Thoracic aorta (tissue), 2 donors: ENCODE measurements at places on chromosomes 6 and 20. TPM values are rescaled to one million over a fixed set of nuclear protein-coding genes. Genes with fewer than 3 reads are reported as not detected.

ZKSCAN4 gene
- total RNA-seq, result 2.3 TPM

FHL5 gene
- 98.8 TPM for total RNA-seq

TMEM63B gene
- total RNA-seq, result 21.9 TPM

GCNT2 gene
- total RNA-seq, result 29.1 TPM

SPO11 gene
- not detected for total RNA-seq

DNA sequence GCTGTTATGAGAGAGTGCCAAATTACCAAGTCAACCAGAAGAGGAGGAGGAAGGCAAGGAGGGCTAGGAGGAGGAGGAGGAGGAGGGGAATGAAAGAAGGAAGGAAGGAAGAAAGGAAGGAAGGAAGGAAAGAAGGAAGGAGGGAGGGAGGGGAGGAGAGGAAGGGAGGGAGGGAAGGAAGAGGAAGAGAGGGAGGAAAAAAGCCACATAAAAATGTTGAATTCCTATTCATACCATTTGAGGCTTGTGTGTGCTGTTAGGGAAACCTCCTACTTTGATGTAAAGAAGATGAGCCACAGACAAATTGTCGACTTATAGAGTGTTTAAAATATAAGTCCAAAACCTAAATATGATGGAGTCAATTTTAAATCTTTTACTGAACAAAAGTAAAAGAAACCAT, 65.3 kb upstream of the MYLIP start:
- H3K4me3 ChIP-seq, result no peak overlapping the region
- no peaks in the 10 kb centered on the region for H3K4me1 ChIP-seq
- H3K27ac ChIP-seq, result no peak overlapping the region
- no peaks in the 10 kb centered on the region for H3K36me3 ChIP-seq
- H3K27me3 ChIP-seq, result no peaks in the 10 kb centered on the region
- no peak for DNase-seq

DNA sequence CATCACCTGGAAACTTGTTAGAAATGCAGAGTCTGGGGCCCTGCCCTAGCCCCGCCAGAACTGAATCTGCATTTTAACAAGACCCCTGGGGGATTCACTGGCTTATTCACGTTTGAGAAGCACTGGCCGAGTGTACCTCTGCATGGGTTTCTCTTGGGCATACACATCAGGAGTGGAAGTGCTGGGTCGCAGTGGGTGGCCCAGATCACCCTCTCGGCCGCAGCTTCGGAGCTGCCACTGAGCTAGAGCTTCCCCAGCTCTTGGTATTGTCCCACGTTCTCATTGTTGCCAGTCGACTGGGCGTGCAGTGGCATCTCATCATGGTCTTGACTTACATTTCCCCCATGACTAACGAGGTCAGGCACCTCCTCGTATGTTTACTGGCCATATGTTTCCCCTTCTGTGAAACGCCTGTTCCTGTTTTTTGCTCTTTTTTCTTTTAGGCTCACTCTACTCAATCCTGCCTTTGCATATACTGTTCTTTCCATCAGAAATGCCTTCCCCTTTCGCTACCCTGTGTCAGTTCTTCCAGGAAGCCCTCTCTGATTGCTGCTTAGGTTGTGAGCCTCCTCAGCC, 3.0 kb upstream of the DLGAP4 start:
- H3K4me3 ChIP-seq, result no peak overlapping the region
- H3K4me1 ChIP-seq, result peaks cover 9% of the 10 kb centered on the region
- peaks cover 25% of the 10 kb centered on the region for H3K27me3 ChIP-seq

DNA sequence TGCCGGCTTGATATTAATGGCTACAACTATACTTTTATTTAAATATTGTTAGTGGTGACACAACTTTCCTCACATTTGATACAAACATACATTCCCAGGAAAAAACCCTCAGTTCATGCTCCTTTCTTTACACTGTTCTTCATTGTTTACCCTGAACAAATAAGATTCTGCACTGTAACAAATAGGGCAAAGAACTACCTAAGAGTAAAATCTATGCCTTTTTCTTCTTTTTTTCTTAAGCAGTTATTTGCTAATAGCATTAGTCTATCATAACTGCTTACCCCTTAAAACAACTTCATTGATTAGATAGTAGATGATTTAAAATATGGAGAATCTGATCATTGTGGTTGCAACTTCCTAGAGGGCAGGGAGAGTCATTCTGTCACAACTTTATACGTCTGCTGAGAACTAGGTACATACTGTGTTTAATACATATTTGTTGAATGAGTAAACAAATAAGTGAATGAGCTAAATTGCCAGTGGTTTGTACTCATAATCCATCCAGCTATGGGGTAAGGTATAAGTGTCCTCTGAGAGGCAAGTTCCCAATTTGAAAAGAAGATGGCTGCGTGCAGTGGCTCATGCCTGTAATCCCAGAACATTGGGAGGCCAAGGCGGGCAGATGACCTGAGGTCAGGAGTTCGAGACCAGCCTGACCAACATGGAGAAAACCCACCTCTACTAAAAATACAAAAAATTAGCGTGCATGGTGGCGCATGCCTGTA, 161.0 kb downstream of the CDK19 start:
- no peak overlapping the region for H3K4me3 ChIP-seq
- H3K36me3 ChIP-seq, result no peaks in the 10 kb centered on the region
- DNase-seq, result no peak
- H3K4me1 ChIP-seq, result peaks cover 14% of the 10 kb centered on the region
- no peak overlapping the region for H3K27ac ChIP-seq

DNA sequence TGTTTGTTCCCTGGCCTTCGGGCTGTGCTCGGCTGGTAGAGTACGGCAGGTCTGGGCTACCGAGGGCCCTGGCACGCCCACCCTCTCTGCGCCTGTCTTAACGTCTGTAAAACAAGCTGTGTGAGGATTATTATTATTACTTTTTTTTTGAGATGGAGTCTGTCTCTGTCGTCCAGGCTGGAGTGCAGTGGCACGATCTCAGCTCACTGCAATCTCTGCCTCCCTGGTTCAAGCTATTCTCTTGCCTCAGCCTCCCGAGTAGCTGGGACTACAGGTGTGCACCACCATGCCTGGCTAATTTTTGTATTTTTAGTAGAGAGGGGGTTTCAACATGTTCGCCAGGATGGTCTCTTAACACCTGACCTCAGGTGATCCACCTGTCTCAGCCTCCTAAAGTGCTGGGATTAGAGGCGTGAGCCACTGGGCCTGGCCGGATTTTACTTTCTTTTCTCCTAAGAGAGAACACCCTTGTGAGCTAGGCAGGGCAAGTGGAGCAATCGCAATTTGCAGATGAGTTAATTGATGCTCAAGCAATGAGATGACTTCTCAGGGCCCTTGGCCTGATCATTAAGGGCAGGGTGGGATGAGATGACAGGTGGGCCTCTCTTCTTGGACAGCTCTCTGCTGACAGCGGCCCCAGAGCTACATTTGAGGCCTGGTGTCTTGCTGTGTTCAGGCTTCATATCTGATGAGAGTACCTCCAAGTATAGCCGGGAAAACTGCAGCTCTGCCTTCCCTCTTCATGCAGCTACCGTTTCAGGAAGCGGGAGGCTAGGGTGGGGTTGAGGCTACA, 859 bp upstream of the SMIM29 start:
- peaks cover 11% of the 10 kb centered on the region for H3K4me1 ChIP-seq
- DNase-seq, result no peak
- peak overlapping the region; percentile 85 for H3K27ac ChIP-seq
- H3K27me3 ChIP-seq, result no peaks in the 10 kb centered on the region
- H3K36me3 ChIP-seq, result no peaks in the 10 kb centered on the region

DNA sequence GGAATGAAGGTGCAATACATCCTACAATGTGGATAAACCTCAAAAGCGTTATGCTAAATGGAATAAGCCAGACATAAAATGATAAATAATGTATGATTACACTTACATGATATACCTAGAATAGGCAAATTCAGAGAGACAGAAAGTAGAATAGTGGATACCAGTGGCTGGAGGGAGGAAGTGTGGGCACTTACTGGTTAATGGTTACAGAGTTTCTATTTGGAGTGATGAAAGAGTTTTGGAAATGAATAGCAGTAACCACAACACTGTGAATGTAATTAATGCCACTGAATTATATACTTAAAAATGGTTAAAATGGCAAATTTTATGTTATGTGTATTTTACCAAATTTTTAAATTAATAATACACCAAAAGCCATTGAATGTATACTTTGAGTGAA, 71.4 kb upstream of the CST7 start:
- no peak for DNase-seq
- no peaks in the 10 kb centered on the region for H3K36me3 ChIP-seq
- no peak overlapping the region for H3K27ac ChIP-seq
- no peaks in the 10 kb centered on the region for H3K4me1 ChIP-seq
- H3K27me3 ChIP-seq, result no peaks in the 10 kb centered on the region

DNA sequence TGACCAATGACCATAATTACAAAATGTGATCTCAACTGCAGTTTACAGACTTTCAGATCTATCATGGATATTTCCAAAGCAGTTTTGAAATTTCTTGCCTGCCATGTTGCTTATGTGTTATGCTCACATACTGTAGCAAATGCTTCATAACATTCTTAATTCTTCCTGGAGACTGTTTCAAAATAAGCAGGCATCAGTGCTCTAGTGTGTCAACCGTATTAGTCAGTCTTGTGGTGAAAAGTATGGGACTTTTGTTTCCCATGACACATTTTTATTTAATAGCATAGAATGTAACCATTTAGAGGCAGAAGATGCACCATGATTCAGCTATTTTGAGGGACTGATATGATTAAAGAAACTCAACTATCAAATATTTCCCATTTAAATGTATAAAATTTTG, 1.7 kb downstream of the POPDC3 start:
- H3K27me3 ChIP-seq, result no peaks in the 10 kb centered on the region
- DNase-seq, result no peak
- no peak overlapping the region for H3K4me3 ChIP-seq
- H3K27ac ChIP-seq, result no peak overlapping the region
- H3K36me3 ChIP-seq, result no peaks in the 10 kb centered on the region

GRCh38 chr6:144215402-144215931, 65.2 kb downstream of the STX11 start:
- peak overlapping the region; percentile 85 for H3K27ac ChIP-seq
- H3K4me1 ChIP-seq, result peaks cover 9% of the 10 kb centered on the region
- H3K4me3 ChIP-seq, result peak overlapping the region; percentile 85
- no peaks in the 10 kb centered on the region for H3K36me3 ChIP-seq
- H3K27me3 ChIP-seq, result no peaks in the 10 kb centered on the region
- no peak for DNase-seq

DNA sequence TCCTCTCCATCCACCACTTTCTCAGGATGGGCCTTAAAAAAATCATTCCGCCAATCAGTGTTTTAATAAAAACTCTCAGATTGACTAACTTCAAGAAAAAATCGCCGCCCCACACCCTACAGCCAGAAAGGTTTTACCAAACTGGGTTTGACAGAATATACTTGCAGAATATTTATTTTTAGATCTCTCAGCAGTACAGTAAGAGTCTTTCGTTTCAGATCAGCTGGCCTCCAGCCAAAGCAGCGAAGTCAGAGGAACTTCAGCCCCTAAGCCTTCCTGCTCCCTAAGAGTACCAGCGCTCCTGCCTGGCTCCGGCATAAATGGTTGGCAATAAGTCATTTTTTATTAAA, 24.7 kb downstream of the TBC1D7 start:
- DNase-seq, result peak; percentile 67
- H3K27me3 ChIP-seq, result no peaks in the 10 kb centered on the region
- no peaks in the 10 kb centered on the region for H3K36me3 ChIP-seq
- H3K4me3 ChIP-seq, result peak overlapping the region; percentile 58

- H3K27ac ChIP-seq, result no peak overlapping the region
- no peak overlapping the region for H3K4me3 ChIP-seq
- DNase-seq, result no peak
- H3K36me3 ChIP-seq, result no peaks in the 10 kb centered on the region
- H3K4me1 ChIP-seq, result no peaks in the 10 kb centered on the region
Measured at GRCh38 chr6:81985191-81985590, 232.7 kb upstream of the TENT5A start.

- DNase-seq, result no peak
- H3K4me3 ChIP-seq, result no peak overlapping the region
- H3K27me3 ChIP-seq, result no peaks in the 10 kb centered on the region
- no peaks in the 10 kb centered on the region for H3K36me3 ChIP-seq
Measured at GRCh38 chr6:16441262-16441661, 202.9 kb downstream of the GMPR start.

DNA sequence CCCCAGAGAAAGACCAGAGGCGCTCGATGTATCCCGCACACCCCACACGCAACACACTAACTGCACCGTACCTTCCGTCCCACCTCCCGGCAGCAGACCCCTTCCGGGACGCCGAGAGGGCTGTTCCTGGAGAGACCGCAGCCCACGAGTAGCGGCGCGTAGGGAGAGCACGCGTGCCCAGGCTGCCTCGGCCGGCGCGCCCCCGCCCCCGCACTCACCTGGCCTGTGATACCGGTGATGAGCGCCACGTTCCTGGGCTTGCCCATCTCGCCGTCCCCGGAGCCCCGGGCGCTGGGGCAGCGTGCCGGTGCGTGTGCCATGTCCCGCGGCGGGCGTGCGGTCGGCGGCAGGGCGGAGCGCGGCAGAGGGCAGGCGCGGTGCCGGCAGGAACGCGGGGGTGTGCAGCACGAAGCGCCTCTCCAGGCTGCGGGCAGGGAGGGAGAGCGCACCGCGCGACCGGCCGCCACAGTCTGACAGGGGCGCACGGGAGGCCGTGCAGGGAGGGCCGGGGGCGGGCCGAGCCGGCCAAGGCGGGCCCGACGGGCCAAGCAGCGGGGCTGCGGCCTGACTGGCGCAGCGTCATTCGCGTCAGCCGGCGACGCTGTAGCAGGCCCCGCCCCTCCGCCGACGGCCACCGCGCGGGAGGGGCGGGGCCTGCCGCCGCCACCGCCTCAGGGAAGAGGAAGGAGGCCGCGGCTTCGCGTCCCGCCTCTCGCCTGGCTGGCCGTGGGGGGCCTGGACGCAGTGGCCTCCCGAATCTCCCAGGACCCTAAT, at the start of gene GMDS:
Gene GMDS, minus strand, starts transcription at position 503 of the 774 bp plus-strand sequence.
- no peaks in the 10 kb centered on the region for H3K36me3 ChIP-seq
- peak within 1 kb of the TSS; percentile 88 for H3K27ac ChIP-seq
- peak within 1 kb of the TSS; percentile 76 for H3K4me3 ChIP-seq
- DNase-seq, result peak; percentile 43
- H3K27me3 ChIP-seq, result no peaks in the 10 kb centered on the region
- peaks cover 3% of the 10 kb centered on the region for H3K4me1 ChIP-seq

DNA sequence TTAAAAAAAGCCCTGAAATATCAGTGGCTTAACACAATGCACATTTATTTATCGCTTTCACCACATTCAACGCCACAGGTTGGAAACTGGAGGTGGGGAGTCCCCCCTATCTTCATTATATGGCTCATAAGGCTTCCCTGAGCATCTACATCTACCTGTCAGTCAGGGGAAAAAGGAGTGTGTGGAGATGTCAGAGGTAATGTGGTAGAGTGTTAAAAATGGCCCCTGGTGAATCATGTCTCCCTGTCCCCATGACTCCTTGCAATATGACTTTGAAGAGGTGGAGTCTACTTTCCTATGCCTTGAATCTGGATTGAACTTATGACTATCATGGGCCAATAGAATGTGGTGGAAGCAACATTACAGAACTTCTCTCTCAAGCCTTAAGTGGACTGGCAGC, 65.5 kb upstream of the BTBD3 start:
- no peak for DNase-seq
- H3K4me1 ChIP-seq, result no peaks in the 10 kb centered on the region
- H3K4me3 ChIP-seq, result no peak overlapping the region
- no peaks in the 10 kb centered on the region for H3K27me3 ChIP-seq
